Testis (tissue), 5 donors: ENCODE measurements at places on chromosomes 7 and 10.
A peak's percentile ranks its signal among the peaks of the same experiment; 100 is the strongest.

DNA sequence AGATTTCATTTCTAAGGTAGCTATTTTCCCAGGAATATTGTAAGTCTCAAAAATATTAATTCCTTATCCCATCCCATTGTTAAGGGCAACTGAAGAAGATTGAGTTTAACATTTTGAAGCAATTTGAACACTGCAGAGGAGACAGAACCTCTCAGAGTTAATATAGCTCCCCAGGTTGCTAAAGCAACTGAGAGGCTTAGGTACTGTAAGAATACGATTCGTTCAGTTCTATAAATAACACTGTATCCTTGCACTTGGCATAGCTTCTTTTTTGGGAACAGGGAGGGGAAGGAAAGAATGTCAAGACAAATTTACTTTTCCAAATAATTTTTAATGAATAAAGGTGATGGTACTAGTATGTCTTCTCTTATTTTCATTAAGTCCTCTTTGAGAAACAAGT, 658.4 kb upstream of the CELF2 start:
- H3K4me1 ChIP-seq = no peaks in the 10 kb centered on the region
- H3K4me3 ChIP-seq = no peak overlapping the region
- H3K36me3 ChIP-seq = no peaks in the 10 kb centered on the region
- no peak for DNase-seq

DNA sequence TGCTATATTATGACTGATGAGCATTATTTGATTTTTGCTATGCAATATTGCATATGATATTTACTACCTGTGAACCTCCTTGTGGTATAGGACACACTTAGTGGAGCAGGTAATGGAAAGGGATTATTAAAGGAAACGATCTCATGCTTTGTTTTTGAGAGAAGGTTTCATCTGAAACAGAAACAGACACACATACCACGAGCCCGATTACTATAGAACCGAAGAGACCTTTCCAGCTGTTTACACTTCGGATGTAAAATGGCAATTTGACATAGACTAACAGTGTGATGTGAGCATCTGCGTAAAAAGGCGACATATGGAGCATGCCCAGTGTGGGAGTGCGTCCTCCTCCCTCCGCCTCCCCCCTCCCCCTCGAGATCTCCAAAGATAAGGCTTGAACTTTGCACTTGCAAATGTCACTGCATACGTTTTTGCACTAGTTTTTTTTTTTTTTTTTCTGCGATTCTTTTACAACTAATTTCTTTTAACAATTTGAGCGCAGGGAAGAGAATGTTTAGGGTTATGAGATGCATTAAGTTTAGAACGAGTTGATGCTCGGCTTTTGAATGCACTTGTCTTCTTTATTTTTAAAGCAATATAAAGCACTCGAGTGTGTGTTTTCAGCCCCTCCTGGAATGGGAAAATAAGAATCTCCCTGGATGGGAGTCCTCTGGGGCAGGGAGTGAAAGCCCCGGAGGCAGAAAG, 251.0 kb downstream of the NSUN6 start:
- H3K4me3 ChIP-seq = no peak overlapping the region
- H3K36me3 ChIP-seq = no peaks in the 10 kb centered on the region
- no peaks in the 10 kb centered on the region for H3K27me3 ChIP-seq
- peaks cover 2% of the 10 kb centered on the region for H3K4me1 ChIP-seq

DNA sequence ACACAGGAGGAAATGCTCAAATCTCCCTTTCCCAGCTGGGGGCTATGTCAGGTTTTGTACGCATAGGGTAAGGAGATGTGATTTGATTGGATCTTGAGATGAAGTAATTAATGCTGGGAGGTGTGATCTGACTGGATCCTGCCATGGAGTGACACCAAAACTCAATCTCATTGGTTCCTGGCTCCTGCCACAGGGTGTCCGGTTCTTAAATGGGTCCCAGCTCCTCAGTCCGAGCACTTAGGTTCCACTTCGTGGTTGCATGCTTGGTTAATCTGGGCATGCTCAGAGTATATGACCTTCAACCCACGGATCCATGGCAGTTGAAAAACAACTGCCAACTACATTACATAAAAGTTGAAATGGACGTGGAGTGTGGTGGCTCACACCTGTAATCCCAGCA, 3.1 kb upstream of the ZNF12 start:
- H3K4me3 ChIP-seq = no peak overlapping the region
- H3K27ac ChIP-seq = no peak overlapping the region
- H3K27me3 ChIP-seq = no peaks in the 10 kb centered on the region
- H3K4me1 ChIP-seq = peaks cover 10% of the 10 kb centered on the region
- peak; percentile 37 for DNase-seq

DNA sequence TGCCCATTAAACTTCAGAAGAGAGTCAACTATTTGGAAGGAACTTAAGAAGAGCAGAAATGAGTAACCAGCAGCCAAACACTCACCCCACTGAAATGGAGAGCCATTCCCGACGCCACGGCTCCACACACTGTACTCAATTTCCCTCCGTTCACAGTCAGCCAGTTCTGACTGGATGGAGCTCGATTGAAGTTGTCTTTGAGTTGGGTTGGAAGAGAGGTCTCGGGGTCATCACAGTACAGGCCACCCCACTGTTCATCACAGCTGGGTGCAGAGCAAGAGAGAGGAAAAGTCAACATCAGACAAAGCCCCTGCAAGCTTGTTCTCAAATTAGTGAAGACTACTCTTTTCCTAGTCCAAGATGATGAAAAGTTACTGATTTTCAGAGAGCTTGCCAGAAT, 75.9 kb upstream of the SLC26A5 start:
- H3K27ac ChIP-seq = no peak overlapping the region
- no peak for DNase-seq
- no peak overlapping the region for H3K4me3 ChIP-seq
- H3K27me3 ChIP-seq = no peaks in the 10 kb centered on the region
- H3K36me3 ChIP-seq = no peaks in the 10 kb centered on the region

DNA sequence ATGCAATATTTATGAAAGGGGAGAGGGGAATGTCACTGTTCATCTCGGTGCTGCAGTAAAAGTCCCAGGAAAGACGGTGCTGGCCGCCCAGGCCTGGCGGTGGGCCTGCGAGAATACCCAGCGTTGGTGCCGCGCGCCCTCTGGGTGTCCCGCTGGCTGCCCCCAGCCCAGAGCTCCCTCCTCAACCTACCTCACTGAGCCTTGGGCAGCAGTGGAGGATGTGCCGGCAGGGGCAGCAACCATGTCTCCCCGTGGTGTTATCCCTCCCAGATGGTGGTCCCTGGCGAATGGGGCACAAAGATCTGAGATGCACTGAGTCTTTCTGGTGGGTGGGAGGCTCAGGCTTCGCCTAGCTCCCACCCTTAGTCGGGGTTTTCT, 9.5 kb upstream of the TLX1 start:
- no peaks in the 10 kb centered on the region for H3K36me3 ChIP-seq
- no peak overlapping the region for H3K4me3 ChIP-seq

- no peak overlapping the region for H3K27ac ChIP-seq
- no peak for DNase-seq
- H3K27me3 ChIP-seq = no peaks in the 10 kb centered on the region
- peaks cover under 1% of the 10 kb centered on the region for H3K4me1 ChIP-seq
These were observed 6.2 kb downstream of the BUB3 start for GRCh38 chr10:123160311-123160980.

DNA sequence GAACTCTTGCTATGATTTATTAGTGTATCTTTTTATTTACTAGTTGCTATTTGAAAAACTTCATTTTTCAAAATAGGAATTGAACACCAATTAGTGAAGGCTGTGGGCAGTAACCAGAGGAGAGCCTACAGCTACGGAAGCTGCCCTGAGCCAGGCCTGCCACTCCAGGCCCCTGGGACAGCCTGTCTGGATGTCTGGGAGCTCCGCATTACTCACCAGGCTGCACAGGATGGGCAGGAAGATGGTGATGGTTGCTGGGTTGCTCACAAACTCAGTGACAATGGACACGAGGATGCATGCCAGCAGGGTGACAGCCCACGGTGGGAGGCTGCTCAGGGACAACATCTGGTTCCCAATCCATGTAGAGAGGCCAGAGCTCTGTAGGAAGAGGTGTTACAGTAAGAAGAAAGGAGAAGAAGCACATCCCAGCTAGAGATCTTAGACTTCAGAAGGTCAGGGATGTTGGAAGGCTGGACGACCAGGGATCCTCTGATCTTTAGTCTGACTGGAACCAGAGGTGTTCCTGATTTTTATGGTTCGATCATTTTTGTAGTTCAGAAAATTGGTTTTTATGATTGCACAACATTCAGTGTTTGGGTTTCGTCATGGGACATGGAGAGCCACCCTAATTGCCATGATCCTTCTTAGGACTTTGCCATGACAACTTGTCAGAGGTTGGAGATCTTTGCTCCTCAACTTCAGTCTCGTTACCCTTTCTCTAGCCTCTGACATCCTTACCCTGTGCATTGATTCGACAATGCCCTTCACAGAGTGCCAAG, 23.2 kb downstream of the STMP1 start:
- no peaks in the 10 kb centered on the region for H3K36me3 ChIP-seq
- H3K4me3 ChIP-seq = no peak overlapping the region
- no peak for DNase-seq
- H3K27me3 ChIP-seq = no peaks in the 10 kb centered on the region
- H3K27ac ChIP-seq = no peak overlapping the region
- no peaks in the 10 kb centered on the region for H3K4me1 ChIP-seq

- no peak overlapping the region for H3K4me3 ChIP-seq
- H3K27ac ChIP-seq = no peak overlapping the region
- no peaks in the 10 kb centered on the region for H3K27me3 ChIP-seq
These were observed 43.2 kb downstream of the COBL start for GRCh38 chr7:51273360-51273759.

GRCh38 chr7:116315803-116316202, 105.5 kb downstream of the TES start:
- peaks cover 7% of the 10 kb centered on the region for H3K4me1 ChIP-seq
- H3K4me3 ChIP-seq = no peak overlapping the region
- no peaks in the 10 kb centered on the region for H3K27me3 ChIP-seq
- no peak overlapping the region for H3K27ac ChIP-seq

DNA sequence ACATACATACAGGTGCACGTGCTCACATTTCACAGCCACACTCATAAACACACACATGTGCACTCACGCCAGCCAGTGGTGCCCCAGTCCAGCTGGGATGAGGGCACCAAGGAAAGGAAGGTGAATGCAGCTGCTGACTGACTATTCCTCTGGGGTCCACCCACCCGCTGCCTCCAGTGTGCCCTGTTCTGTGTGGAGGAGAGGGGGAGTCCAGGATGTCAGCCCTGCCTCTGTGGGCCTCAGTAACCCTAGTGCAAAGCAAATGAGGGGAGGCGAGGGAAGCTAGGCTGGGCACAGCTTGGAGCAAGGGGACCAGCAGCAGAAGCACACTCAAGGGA, 57.6 kb downstream of the YKT6 start:
- H3K4me3 ChIP-seq = no peak overlapping the region
- H3K36me3 ChIP-seq = no peaks in the 10 kb centered on the region
- H3K4me1 ChIP-seq = peaks cover 16% of the 10 kb centered on the region
- H3K27me3 ChIP-seq = no peaks in the 10 kb centered on the region
- no peak overlapping the region for H3K27ac ChIP-seq

DNA sequence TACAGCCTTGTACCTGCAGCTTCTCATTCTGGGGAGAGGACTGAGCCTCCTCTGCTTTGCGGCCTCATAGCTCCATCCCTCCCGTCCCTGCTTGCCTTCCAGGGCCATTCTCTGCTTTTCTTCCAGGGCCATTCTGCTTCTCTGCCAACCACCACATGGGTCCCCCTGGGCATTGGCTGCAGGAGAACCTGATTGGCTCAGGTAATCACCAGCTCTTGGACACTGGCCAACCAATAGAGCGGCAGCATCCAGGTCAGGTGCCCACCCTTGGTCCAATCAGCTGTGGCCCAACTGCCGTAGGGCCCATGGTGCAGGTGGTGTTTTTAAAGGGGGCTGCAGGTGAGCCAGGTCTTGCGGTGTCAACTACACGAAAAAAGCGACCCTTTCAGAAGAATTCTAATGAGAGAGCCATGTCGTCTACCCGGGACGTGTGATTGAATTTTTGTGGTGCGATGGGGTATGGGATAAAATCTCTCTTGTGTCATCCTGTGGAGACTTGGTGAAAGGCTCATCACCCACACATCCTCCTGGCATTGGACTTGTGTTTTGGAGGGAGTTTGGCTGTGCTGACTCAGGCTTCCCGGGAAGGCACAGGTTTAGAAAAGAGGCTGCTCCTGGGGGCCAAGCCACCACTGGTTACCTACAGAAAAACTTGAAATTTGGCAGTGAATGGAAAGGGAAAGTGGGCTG, 46.0 kb upstream of the PODXL start:
- no peaks in the 10 kb centered on the region for H3K36me3 ChIP-seq
- no peak overlapping the region for H3K27ac ChIP-seq
- peak; percentile 57 for DNase-seq
- no peak overlapping the region for H3K4me3 ChIP-seq
- H3K27me3 ChIP-seq = no peaks in the 10 kb centered on the region

GRCh38 chr7:831596-832166, 595 bp upstream of the SUN1 start:
- DNase-seq = no peak
- H3K27ac ChIP-seq = peak overlapping the region; percentile 84

DNA sequence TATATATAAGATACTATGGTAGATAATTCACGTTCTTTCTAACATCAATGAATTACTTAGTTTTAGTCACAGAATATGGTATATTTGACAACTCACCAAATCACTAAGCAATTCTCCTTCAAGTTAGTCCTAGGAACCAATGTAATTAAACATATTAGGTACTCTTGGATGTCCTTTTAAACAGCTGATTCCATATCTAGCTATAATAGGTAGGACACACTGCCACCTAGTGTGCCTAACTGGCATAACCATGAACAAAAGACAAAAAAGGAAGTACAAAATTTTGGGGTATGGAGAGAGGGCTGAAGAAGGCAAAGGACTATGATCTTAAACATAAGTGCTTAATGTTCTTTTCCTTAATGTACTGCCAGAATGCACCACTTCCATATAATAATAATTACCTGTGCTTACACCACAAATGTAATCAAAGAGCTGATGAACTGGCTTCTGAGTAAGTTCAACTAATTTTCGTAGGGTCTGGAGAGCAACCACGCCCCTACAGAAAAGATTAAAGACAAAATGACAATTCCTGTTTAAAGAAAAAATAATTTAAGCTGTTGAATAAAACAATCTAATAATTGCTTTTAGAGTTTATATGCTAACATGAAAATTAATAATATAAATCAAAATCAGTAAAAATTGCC, 28.7 kb downstream of the PNPLA8 start:
- H3K4me3 ChIP-seq = no peak overlapping the region
- no peaks in the 10 kb centered on the region for H3K27me3 ChIP-seq
- H3K27ac ChIP-seq = no peak overlapping the region
- H3K36me3 ChIP-seq = no peaks in the 10 kb centered on the region

DNA sequence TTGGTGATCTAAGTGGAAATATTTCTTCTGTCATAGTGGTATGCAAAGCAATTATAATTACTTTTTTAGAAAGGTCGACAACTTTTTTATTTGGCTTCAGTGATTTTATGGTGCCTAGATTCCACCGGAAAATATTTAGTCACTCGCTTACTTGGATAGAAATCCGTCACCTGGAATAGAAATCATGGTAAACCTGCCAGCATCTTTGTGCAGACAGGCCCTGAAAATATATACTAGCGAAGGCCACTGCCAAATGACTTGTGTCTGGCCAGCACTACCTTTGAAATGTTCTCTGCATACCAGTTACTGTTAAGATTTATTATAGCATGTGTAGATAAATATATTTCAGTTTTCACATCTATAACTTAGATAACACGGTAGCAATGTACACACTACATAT, 226.4 kb downstream of the AGMO start:
- H3K27me3 ChIP-seq = no peaks in the 10 kb centered on the region
- H3K27ac ChIP-seq = no peak overlapping the region
- H3K4me1 ChIP-seq = no peaks in the 10 kb centered on the region
- no peak overlapping the region for H3K4me3 ChIP-seq
- no peaks in the 10 kb centered on the region for H3K36me3 ChIP-seq

- DNase-seq = no peak
- H3K36me3 ChIP-seq = no peaks in the 10 kb centered on the region
- H3K4me3 ChIP-seq = no peak overlapping the region
- H3K27me3 ChIP-seq = no peaks in the 10 kb centered on the region
These were observed 227.8 kb downstream of the CELF2 start for GRCh38 chr10:11245510-11245909.
